DND-41 (cell line): ENCODE measurements at places on chromosomes 2 and 18.

- no peak for DNase-seq
These were observed 255.1 kb upstream of the LINC00305 start for GRCh38 chr18:64403784-64404503.

DNA sequence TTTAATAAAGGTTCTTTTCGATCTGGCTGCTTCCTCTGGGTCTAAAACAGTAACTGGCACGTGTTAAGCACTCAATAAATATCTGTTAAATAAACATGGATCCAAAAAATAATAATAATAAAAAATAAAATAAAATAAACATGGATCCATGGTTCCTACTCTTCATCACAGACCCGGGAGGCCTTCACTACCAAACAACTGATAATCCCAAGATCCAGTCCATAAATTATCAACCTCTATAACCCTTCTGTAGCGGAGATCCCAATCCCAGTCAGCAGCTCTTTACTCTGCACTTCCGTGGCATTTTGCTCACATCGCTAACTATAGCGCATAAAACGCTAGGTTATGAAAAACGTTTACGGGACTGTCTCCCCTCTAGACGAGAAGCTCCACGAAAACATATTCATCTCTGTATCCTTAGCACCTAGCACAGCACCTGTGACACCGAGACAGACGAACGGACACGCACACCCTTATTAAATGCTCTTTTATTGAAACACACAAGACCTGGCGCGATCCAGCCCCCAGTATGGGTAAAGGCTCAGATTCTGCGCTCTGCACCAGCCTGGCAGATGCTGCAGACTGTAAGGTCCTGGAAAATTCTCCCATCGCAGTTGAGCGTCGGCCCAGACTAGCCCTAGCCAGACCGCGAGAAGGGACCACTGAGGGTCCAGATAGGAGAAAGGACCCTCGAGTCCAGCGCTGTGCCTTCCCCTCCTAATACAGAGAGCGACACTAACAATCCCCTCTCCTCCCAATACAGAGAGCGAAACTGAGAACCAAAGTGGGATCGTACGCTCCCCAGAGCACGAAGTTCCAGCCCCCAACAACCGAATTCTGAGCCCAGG is 770 bp downstream of the NBAS start:
- peak; percentile 48 for DNase-seq

DNA sequence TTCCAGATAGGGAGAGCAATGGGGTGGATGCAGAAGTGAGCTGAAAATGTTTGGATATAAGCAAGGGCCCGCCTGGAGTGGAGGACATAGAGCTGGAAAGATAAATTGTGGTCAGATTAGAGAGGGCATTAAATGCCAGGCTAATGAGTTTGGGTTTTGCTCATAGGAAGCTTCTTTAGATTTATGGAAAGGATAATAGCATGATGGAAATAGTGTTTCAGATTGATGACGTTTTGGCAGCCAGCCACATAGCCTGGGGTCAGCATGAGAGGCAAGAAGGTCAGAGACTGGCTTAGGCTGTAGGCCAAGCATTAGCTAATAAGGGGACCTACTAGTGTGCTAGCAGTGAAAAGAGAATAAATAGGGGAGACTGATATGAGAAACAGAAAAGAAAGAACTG is 321.6 kb downstream of the STK39 start:
- DNase-seq = no peak

GRCh38 chr2:146982393-146982846 is 862.4 kb upstream of the ACVR2A start:
- no peak for DNase-seq

DNA sequence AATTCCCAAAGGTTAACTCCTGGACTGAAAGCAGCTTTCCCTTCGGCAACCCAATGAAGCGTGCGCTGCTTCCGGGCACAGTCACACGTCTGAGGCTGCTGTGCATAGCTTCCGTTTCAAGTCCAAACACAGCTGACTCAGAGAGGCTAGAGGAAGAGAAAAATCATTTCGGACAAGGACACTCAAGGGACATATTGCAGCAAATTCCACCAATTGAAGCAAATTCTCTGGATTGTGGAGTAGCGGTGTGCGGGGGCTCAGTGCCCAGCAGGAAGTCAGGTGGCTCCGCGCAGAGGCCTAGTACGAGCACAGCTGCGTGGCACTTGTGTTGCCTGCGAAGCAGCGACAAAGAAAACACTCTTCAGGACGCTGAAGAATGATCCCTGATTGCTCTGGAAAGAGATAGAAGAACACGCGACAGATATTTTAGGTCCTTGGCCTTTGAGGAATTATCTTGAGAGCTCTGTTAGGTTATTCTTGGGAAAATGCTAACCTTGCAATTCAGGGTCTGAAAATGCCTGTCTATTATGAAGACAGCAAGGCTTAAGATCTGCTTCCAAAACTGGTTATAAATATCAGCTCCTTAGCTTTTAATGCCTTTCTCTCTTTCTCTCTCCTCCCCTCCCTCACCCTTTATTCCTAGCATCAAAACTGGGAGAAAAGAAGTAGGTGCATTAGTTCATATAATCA is 352.6 kb upstream of the DLGAP1 start:
- DNase-seq = no peak

GRCh38 chr2:241137276-241138190 is 11.7 kb downstream of the PASK start:
- DNase-seq = no peak

- DNase-seq = no peak
These were observed 59.3 kb upstream of the OTOF start for GRCh38 chr2:26537069-26537825.

DNA sequence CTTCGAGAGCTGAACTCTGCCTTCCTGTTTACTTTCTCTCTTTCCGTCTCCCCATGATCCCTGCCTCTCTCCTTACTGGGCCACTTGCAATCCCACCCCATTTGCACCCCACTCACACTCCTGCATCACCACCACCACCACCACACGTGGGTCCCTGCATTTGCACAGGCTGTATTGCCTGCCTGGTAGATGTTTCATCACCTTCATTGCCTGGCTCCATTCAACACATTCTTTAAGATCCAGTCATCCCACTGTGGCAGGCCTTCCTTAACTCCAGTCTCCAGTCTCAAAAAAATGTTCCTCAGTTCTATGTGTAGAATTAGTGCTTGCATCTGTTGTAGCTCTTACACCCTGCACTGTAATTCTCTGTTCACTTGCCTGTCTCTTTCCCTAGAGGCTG is 13.9 kb downstream of the NOSTRIN start:
- DNase-seq = no peak

GRCh38 chr2:120634533-120634932 is 101.1 kb upstream of the GLI2 start:
- DNase-seq = no peak

GRCh38 chr2:101816598-101816997 is 119.1 kb downstream of the MAP4K4 start:
- no peak for DNase-seq

GRCh38 chr2:51424418-51424817 is 392.5 kb upstream of the NRXN1 start:
- DNase-seq = no peak

GRCh38 chr2:118826093-118826492 is 21.4 kb downstream of the EN1 start:
- no peak for DNase-seq

DNA sequence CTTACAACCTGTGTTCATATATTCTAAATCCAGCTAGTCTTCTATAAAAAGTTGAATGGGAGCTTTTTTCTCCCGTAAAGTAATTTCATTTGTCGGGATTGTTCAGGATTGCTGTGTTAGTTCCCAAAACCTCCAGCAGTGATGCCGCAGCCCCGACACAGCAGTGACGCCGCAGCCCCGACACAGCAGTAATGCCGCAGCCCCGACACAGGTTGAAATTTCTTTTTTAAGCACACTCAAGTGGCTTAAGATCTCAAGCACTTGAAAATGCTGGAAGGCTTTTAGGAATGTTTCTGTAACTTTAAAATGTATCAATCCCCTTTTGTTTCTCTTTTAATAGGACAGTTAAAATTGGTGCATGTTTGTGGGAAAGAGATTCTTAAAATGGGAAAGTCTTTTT is 145.4 kb downstream of the DCDC2C start:
- DNase-seq = no peak

DNA sequence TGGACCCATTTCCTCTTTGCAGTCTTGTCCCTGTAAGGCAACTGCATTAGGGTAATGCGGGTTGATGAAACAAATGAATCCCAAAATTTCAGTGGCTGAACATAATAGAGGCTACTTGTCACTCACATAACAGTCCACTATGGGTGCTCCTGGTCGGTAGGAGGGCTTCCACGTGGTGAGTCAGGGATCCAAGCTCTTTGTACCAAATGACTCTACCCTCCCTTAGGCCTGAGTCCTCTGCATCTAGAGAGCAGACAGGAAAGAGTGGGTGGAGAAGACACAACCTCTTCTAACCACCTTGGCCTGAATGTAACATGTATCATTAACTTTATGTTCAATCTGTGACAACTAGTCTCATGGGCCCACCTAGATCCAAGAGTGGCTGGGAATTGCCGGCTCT is 86.2 kb upstream of the HAAO start:
- DNase-seq = no peak

GRCh38 chr2:239026711-239027361 is 179.0 kb downstream of the TWIST2 start:
- no peak for DNase-seq

- no peak for DNase-seq
These were observed 260.2 kb downstream of the TMX3 start for GRCh38 chr18:68454511-68455228.

DNA sequence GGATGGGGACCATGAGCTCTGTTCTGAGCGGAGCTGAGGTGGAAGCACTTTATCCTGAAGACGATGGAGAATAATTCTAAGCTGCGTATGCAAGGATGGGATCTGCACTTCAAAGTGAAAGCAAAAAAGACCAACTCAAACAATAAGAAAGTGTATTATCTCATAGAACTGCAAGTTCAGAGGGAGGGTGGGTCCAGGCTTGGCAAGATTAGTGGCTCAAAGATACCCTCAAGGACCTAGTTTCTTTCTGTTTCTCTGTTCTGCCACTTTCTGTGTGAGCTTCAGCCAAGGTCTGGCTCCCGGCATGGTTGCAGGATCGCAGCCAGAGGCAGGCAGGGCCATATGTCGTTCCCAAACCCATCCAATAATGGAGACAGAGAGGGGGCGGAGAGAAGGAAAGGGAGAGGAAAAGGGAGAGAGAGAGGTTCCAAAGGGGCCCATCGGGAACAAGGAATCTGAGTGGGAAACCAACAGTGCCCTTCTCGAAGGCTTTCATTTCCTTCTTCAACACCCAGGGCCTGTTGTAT is 169.2 kb upstream of the NCK2 start:
- DNase-seq = no peak

DNA sequence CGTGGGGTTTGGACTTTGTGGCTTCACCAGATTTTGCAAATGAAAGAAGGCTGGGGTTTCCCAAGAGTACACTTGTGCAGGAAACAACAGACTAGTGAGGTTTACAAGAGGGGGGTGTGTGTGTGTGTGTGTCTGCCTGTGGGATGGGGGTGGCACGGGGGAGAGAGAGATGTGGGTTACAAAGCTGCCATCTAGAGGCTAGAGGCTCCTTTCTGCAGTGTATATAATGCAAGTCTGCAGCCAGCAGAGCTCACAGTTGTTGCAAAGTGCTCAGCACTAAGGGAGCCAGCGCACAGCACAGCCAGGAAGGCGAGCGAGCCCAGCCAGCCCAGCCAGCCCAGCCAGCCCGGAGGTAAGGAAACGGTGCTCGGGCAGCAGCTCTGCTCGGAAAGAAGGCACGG is at the start of gene ACKR3:
ACKR3 (plus strand) TSS at position 253 of the 401 bp plus-strand sequence. CDS start 10,641 bp downstream, outside the sequence.
- DNase-seq = peak; percentile 86

DNA sequence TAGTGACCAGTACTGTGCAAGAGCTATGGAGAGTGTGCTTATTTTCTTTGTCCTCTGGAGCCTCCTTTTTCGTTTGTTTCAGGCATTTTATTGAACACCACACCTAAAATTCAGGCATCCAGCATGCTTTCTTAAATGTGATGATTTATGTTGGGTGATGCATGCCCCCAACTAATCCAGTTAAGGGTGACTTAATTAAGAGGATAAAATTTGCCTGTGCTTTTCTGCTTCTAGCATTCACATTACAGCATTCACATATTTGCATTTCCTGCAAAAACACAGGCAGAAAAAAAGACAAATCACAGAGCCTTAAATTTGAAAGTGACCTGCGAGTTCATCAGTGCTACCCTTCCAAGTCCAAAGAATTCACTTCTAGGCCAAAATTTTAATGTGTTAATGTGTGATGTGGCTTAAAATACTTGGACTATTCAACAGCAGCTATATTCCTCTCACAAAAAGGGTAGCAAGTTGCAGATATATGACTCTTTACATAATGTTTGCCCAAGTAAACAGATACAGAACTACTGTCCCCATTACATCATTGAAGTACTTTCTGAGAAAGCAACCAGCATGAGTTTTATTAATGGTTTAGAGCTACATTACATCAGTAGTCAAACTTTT is 286.5 kb downstream of the THSD7B start:
- no peak for DNase-seq

- no peak for DNase-seq
These were observed 29.2 kb downstream of the KCTD1 start for GRCh38 chr18:26519114-26519513.

DNA sequence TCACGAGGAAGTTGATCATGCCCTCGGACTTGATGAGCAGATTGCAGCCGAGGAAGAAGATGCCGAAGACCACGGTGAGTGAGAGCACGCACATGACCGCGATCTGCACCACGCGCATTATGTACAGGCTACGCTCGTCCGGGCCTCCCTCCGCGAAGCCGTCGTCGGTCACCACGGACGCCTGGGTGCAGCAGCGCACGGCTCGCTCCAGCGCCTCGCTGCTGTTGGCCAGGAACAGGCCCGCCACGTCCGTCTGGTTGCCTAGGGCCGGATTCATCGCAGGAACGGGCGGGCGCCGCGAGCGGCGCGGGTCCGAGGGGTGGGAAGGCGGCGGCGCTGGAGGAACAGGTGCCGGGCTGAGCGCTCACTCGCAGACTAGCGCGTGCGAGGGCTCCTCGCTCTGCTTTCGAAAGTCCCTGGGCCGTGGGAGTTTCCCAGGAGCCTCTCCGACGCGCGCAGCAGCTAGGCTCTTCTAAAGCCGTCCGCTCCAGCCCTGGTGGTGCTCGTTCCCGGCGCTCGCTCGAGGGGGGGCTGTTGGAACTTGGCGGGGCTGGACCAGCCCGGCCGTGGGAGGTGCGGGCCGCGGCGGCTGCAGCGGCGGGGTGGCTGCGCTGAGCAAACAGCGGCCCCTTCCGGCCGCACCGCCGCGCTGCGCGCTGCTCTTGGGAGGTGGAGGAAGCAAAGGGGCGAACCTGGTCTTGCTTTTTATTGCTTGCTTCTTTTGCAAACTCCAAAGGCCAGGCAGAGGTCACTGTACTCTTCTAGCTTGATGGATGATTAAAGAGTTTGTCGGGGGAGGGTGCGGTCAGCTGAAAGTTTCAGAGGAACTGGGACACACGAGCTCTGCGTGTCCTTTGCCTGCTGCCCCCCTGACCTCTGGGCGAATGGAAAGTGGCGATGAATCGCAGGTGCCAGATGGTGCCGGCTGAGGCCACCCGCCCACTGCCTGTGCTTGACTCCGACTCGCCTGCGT is at the start of gene RPRM:
RPRM (minus strand) TSS at position 474 of the 973 bp plus-strand sequence; CDS start at position 277, 197 bp downstream.
- DNase-seq = no peak

- peak; percentile 53 for DNase-seq
These were observed 485 bp upstream of the GALNT3 start for GRCh38 chr2:165794536-165794928.
